ENCODE measurements at places on chromosomes 6 and 20.
A peak's percentile ranks its signal among the peaks of the same experiment; 100 is the strongest.

DNA sequence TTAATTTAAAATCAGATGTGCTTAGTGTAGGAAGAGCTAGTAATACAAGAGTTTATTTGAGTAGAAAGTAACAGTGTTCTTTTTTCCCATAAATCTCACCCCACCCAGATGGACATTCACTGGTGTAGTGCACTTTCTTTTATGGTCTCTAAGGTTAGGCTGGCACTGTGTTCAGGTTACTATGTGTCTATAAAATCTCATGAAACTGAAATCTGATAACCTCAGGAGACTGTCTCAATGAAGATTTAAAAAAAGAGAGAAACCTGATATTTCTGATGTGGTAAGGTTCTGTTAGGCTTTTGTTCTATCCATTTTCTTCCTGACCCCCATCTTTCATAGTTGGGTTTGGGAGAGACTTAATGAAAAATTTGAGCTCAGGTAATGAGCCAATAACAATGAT lies 101.2 kb upstream of the CLVS2 start:
- DNase-seq = no peak

GRCh38 chr6:106168097-106168888 lies 82.2 kb downstream of the PRDM1 start:
- DNase-seq = no peak

DNA sequence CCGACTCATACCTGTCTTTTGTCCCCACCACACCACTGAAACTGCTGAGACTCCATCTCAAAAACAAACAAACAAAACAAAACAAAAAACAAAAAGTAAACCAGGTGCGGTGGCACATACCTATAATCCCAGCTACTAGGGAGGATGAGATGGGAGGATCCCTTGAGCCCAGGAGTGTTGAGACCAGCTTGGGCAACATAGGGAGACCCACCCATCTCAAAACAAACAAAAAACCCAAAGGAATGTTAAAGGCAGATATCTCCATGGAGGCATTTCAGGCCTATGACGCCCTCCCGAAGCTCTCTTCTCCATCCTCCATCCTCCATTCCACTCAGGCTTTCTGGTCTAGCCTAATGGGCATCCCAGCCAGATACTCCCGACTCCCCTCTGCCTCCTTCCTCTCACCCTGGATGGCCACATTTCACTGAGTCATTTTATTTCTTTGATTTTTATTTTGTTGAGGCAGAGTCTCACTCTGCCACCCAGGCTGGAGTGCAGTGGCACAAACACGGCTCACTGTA lies 3.2 kb upstream of the SLC4A11 start:
- no peak for DNase-seq

DNA sequence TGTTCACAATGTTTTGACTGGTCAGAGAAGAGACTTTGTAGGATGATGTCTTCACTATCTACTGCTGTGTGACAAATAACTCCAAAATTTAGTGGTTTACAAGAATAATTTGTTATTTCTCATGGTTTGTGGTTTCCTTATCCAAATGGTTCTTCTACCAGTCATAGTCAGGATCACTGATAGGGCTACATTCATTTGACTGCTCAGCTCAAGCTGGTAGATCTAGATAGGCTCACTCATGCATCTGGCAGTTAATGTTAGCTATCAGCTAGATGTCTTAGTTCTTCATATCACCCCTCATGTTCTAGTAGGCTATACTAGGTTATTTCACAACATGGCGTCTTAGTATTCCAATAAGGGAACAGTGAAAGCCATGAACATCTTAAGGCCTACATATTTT lies 131.0 kb downstream of the ID4 start:
- DNase-seq = no peak

- peak; percentile 25 for DNase-seq
Measured at GRCh38 chr6:143023695-143024094, 37.0 kb upstream of the AIG1 start.

DNA sequence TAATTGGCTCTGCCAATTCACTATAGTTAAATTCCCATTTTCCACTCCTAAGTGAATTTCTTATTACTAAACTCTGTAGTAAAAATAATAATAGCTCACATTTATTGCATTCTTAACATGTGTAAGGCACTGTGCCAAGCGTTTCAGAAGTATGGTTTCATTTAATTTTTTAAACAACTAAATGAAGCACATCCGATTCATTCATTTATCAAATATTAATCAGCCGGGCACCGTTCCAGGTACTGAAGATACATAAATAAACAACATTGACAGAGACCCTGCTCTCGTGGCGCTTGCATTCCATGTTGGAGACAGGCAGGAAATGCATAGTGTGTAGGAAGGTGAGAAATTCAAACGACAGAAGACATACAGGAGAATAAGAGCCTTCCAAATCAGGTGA lies 423.2 kb upstream of the JARID2 start:
- no peak for DNase-seq

DNA sequence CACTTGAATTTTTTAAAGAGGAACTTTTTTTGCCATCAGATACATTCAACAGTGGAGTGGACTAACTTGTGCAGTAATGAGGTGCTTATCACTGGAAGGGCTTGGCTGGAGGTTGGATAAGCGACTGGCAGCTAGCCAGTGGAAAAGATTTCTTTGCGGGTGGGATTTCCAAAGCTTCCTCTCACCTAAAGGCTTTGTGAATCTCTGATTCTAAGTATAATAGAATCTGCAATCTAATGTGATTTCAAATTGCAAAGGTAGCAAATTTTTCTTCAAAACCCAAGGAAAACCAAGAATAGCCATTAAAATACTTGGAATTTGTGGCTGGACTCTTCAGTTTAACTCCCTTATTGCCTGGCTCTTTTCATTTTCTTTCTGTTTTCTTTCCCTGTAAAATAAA lies 460.4 kb upstream of the MARCKS start:
- DNase-seq = no peak

DNA sequence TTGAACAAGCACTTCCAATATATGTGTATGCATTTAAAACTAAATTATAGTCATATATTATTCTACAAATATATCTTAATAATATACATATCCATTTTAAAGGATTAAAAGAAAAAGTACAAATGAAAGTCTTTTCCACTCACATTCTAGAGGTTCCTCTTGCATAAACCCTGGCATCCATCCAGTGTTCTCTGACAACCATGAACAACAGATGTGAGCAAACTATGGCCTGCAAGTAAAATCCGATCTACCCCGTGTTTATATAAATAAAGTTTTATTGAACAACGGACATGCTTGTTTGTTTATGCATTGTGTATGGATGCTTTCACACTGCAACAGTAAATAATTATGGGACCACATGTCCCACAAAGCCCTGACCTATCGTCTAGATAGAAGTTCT lies 1122.3 kb downstream of the EPHA7 start:
- no peak for DNase-seq

DNA sequence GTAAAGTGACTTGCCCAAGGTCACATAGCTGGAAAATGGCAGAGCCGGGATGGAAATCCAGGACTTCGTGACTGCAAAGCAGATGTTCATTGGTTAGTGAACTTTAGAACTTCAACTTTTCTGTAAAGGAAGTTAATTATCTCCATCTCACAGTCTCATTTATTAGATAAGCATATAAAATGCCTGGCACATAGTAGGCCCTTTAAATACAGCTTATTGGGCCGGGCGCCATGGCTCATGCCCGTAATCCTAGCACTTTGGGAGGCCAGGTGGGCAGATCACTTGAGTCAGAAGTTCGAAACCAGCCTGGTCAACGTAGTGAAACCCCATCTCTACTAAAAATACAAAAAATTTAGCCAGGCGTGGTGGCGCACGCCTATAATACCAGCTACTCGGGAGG lies 1.7 kb upstream of the MMP9 start:
- no peak for DNase-seq

DNA sequence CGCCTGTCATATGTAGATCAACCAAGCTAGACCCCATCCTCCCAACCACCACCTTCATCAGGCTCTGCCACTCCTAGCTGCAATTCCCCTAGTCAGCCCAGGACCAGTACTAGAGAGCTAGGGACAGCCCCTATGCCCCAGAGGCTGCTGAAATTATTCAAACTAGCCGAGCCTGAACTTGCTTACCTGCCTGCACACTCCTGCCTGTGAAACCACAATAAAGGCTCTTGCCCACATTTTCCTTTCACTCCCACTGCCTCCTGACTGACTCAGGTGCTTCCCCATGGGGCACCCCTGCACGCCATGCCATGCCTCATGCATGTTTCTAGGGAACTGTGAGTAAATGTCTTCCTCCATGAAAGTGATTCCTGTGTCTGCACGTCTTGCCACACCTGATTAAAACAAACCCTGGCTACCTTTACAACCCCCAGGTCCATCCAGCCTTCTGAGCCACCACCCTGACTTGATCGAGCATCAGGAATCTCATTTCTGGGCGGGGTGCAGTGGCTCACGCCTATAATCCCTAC lies 66.5 kb upstream of the IER3 start:
- DNase-seq = peak; percentile 67

DNA sequence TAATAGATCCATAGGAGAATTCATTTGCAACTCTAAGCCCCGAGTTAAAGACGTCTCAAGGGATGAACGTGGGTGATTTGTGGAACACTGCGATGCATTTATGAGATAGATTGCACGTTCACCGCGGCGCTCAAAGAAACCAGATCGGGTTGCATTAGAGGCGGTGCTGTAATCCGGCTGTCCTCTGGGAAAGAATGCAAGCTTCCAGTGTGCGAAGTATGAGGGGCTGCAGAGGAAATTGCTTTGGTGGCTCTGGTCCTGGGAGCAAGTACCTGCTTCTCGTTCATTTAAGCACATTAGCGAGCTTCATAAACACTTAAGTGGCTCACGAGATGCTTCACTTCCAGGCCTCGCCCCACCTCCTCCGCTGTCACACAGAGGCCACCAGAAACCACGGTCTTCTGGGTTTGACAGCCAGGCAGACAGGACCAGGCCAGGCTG lies 182.3 kb downstream of the CDH4 start:
- DNase-seq = no peak

DNA sequence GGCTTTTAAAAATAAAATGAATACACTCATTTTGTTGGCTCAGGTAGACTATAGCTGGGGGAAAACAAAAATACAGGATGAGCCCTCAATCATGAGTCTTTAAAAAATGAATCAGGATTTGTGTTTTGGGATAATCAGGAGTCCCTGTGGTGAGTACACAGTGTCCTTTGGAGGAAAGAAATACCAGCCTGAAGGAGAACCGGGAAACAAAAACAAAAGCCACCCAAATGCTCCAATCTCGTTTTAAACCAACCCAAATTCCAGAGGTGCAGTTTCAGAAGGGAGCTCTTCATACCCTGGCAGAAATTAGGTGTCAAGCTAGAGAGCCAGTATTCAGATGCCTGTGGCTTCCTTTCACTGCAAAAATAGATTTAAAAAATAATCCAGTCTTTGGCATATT lies 23.3 kb upstream of the FOXA2 start:
- no peak for DNase-seq

DNA sequence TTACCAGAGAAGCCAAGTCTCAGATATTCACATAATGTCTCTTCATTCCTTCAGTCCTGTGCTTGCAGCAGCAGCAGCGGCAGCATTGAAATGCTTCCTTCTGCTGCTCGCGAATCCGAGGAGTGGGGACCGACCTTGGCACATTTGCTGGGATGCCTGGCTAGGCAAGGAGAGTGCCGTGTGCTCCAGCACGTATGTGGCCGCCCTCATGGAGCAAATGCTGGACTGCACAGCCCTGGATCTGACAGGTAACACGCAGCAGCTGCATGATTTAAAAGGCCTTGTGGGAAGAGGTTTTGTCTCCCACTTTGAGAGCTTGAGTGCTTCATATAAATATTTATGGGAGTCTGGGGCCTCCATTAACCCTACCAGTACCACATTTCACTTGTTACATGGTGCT lies 9.9 kb downstream of the MAFB start:
- DNase-seq = no peak

- DNase-seq = no peak
Measured at GRCh38 chr6:75201901-75202672, 3.8 kb downstream of the COL12A1 start.

- peak; percentile 48 for DNase-seq
Measured at GRCh38 chr6:75748003-75748742, 866 bp upstream of the MYO6 start.

DNA sequence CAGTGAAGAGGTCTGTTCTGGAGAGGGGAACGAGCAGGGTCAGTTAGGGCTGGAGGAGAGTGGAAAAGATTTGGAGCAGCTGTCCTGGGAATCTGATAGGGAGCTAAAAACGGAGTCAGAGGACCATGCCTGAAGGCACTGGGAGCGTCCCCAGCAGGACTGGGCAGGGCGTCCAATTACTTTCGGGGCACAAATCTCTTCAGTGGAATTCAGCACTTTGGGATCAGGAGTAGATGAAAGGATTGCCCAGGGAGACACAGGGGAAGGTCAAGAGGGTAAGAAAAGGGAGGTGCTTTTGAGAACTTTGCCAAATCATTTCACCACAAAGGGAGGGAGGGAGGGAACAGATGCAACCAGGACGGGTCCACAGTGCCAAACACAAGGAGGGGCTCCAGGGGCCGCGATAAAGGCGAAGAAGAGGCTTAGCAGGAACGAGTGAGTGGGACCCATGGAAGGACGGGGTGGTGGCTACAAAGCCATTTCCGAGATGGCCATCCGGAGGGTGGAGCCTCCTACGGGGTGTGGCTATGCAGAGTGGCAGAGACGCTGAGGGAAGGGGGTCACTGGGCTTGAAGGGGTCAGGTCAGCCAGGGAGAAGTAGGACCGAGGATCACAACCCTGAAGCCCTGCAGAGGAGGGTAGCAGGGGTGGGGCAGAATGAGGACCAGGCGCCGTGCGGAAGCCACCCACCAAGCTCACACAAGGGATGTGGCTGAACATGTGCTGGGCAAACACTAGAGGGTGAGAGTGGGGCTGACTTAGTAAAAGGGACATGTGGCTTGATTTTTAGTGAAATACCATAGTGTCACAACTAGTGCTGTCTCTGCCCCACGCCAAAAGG lies 180.0 kb upstream of the RREB1 start:
- no peak for DNase-seq

DNA sequence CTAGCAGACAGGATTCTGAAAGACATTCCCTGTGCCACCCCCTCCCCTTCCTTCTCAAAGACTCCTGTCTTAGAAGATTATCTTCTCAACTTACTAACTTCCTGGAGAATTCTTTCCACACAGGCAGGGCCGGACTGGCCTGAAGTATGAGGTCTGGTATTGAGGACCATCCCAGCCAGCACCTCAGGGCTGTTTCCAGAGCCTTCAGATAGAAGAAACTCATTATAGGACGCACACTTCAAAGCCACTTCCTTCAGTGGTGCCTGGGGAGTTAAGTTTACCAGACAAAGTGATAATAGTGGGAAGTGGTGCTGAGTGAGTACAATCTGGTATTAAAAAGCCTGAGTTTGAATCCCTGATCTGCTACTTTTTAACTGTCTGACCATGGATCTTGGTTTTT lies 15.6 kb downstream of the KCNS1 start:
- DNase-seq = peak; percentile 61

GRCh38 chr20:39195582-39196021 lies 233.5 kb downstream of the DHX35 start:
- DNase-seq = no peak

GRCh38 chr6:20271818-20272217 lies 59.5 kb upstream of the MBOAT1 start:
- no peak for DNase-seq

- DNase-seq = no peak
Measured at GRCh38 chr6:683742-684440, 9.0 kb downstream of the EXOC2 start.

- no peak for DNase-seq
Measured at GRCh38 chr20:60095456-60095855, 137.2 kb downstream of the CDH26 start.

- DNase-seq = no peak
Measured at GRCh38 chr20:6095409-6095808, 27.4 kb downstream of the FERMT1 start.
